AG10803 (cell line): ENCODE measurements at places on chromosomes 3 and 15.
A peak's percentile ranks its signal among the peaks of the same experiment; 100 is the strongest.

- DNase-seq = no peak
Observed at GRCh38 chr3:81048058-81048665, 713.3 kb downstream of the GBE1 start.

DNA sequence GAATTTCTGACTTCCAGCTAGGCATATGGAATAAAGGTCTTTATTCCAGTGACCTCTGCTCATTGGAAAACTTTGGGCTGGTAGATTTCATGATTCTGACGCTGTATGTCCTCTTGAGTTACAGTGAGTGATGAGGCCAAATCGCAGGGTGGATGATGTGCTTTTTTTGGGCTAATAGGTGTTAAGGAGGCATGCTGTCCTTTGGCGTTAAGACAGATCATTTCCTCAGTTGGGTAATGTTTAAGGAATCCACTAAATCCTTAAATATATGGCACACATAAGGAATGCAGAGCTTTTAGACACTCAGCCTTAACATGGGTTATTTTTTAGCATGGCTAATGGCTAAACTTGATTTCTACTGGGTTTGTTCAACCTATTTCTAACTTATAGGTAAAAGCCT lies 87.9 kb downstream of the LPP start:
- DNase-seq = peak; percentile 41

GRCh38 chr3:57559526-57559925 lies 3.5 kb downstream of the PDE12 start:
- DNase-seq = peak; percentile 71

GRCh38 chr3:46997453-46998091 lies 18.1 kb downstream of the NBEAL2 start:
- no peak for DNase-seq

DNA sequence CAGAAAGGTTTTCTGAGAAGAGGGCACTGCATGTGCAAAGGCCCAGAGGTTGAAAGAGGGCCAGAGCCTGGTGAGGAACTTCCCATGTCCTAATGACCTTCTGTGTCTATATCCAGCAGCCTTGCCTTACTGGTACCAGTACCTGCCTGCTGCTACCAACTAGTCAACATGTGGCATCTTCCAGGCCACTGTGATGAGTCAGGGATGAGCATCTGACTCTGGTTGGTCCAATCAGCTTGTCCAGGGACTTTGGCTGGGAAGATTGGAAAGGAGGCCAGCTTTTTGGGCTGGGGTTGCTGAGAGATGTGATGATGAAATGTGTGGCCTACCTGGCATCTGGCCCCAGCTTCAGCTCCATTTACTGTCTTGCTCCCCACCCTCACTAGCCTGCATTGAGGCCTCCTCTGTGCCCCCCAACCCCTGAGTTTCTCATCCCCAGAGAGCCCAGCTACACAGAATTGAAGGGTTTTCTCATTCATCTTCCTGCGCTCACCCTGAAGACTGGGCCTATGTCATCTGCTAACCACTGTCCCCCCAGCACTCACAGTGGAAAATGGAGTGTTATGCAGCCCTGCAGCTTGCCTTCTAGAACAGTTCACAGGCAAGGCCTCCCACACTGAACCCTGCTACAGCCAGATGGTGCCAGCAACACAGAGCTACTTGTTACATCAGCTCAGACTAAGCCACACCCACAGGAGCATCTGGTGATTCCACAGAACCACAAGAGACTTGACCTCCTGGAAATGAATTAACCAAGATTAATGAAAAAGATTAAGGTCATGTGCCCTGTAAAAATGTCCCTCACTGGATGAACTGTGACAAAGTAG lies 1.3 kb upstream of the TWF2 start:
- DNase-seq = peak; percentile 97

DNA sequence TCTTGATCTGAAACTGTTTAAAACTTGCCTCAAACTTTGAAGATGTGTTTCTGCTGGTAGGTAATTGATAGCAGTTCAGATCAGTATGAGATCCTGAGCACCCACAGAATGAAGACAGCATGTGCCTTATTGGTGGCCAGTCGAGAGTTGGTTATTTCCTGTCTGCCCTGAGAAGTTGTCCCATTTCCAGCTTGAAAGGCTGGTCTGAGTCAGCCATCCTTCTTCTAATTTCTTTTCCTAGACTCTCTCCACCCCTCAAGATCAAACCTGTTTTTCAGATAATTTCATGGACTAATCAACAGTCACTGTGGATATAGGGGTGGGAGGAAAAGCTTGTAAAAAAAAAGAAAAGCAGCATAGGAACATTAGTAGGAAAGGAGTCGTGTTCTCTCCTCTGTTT lies 464.4 kb downstream of the FOXP1 start:
- DNase-seq = peak; percentile 37

DNA sequence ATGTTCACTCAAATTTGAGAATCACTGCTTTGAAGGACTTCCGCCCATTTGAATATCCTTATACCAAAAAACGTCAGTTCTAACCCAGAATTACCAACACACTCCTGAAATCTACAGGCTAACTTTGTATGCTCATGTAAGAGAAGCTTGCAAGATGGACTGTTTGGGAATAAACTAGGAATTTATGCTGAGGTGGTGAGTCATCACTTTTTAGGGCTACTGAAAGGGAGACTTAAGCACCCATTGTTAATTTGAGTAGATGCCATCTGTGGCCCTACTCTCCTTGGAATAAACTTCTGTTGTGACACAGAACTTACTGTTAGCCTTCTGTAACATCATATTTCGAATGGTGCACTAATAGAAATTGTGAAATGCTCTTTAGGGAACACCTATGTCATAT lies 74.6 kb downstream of the FGF12 start:
- no peak for DNase-seq

GRCh38 chr15:26651909-26652308 lies 121.0 kb downstream of the GABRB3 start:
- no peak for DNase-seq

GRCh38 chr15:81516012-81516411 lies 142.0 kb upstream of the TMC3 start:
- DNase-seq = no peak

GRCh38 chr3:9205345-9206143 lies 43.9 kb downstream of the SRGAP3 start:
- no peak for DNase-seq
